ENCODE measurements at places on chromosomes 1 and 21.

GRCh38 chr1:96034006-96034405 lies 687.6 kb upstream of the PTBP2 start:
- DNase-seq = no peak

- DNase-seq = no peak
Measured at GRCh38 chr1:26794391-26794790, 6.6 kb downstream of the PIGV start.

DNA sequence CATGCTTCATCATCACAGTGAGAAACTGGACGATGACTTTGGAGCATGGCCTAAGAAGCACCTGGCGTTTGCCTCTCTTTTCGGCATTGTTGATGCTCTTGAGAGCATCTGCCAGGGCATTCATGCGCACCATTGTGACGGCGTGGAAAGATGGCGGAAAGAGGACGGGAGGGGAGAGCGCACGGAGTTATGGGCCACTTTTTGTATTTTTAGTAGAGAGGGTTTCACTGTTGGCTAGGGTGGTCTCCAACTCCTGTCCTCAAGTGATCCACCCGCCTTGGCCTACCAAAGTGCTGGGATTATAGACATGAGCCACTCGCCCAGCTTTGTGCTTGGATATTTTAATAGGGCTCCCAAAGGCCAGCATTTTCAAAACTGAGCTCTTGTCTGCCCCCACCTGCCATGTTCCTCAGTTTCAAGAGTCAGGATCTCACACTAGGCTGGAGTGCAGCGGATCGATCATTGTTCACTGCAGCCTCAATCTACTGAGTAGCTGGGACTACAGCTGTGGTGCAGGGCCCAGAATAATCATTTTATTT lies 5.3 kb downstream of the RPS8 start:
- no peak for DNase-seq

DNA sequence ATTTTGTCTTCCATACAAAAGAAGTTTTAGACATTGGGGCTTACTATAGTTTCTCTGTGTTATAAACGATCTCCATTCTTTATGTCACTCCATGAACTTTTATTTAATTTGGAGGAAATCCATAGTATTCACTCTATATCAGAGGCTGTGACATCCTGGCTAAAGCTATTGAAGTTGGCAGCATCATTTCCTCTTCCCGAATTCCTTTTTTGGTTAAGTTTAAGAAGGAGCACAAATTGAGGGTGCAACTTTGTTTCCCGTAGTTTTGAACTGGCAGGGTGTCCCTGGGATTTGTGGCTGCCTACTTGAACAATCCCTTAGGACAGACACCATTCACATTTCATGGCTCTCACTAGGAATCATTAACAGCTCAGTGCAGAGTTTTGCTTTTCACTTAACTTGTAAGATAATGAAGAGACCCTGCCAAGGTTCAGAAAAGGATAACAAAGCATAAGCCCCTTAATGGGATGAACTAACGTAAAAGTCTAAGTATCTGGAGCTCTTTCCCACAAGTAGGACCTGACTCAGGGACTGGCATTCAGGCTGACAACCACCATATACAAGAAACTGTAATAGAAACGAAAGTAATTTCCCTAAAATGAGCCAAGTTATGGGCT lies 13.9 kb downstream of the S1PR1 start:
- no peak for DNase-seq

GRCh38 chr1:171807556-171807955 lies 26.1 kb downstream of the METTL13 start:
- no peak for DNase-seq

GRCh38 chr1:170659399-170660035 lies 4.4 kb upstream of the PRRX1 start:
- no peak for DNase-seq

- DNase-seq = no peak
Measured at GRCh38 chr21:21290751-21291150, 292.5 kb downstream of the NCAM2 start.
